Right ventricle myocardium inferior (tissue), 1 donor: ENCODE measurements at places on chromosomes 5 and 9. TPM values are rescaled to one million over a fixed set of nuclear protein-coding genes. Genes with fewer than 3 reads are reported as not detected.

The SEMA6A gene
- total RNA-seq: 7.8 TPM

The WDR31 gene
- total RNA-seq: 13.0 TPM

The SGCD gene
- total RNA-seq: 75.2 TPM

The SEMA4D gene
- 24.1 TPM for total RNA-seq

The HRCT1 gene
- total RNA-seq: 8.1 TPM

The ENHO gene
- total RNA-seq: 0.51 TPM

The SLC25A2 gene
- total RNA-seq: not detected
